NCI-H2081 treated with DMSO at 0.1 percent for 48 hours (cell line): ENCODE measurements at places on chromosomes 12 and 14.
A peak's percentile ranks its signal among the peaks of the same experiment; 100 is the strongest.

GRCh38 chr12:32952681-32953080 is 56.1 kb upstream of the PKP2 start:
- no peak for DNase-seq

DNA sequence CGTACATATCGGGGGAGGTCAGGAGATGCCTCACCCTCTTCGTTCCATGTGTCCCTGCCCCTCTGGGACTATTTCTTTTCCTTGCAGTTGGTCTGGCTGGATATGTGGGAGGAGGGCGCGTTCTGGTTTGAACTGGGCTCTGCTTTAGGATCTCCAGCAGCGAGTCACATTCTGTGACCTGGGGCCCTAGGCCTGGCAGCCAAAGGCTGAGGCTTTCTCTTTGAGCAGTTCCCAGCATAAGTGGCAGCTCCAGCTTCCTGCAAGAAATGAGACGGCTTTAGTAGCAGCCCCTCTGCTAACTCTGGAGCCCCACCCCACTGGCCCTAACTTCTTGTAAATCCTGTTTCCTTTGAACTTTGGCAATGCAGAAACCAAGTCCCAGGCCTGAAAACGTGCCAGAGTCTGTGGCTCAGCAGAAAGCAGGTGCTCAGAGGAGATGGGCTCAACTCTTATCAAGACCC is 274.8 kb downstream of the DPF3 start:
- DNase-seq = no peak

- no peak for DNase-seq
Measured at GRCh38 chr14:75113932-75114539, 12.8 kb downstream of the NEK9 start.

DNA sequence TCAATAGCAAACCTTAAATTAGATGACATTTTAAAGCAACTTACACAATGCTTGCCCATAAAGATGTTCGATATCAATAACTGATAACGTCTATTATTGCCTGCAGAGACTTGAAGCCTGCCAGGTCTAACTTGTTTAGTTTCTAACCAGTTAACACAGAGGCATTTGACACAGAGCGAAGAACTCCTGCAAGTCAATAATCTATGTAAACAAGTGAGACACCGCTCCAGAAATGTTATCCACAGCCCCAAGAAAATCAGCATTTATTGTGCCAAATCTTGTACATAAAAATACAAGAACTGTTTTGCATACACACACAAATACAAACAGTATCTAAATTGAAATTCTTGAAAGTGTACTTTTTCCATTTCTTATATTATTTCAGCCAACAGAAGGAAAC is 236.0 kb upstream of the DIO3 start:
- no peak for DNase-seq

GRCh38 chr12:32874975-32875374 is 21.6 kb downstream of the PKP2 start:
- DNase-seq = no peak

GRCh38 chr12:130186651-130187268 is 24.5 kb downstream of the FZD10 start:
- no peak for DNase-seq

GRCh38 chr14:50647753-50648152 is 20.4 kb downstream of the SAV1 start:
- no peak for DNase-seq

GRCh38 chr14:68020999-68021663 is 201.6 kb downstream of the RAD51B start:
- no peak for DNase-seq

DNA sequence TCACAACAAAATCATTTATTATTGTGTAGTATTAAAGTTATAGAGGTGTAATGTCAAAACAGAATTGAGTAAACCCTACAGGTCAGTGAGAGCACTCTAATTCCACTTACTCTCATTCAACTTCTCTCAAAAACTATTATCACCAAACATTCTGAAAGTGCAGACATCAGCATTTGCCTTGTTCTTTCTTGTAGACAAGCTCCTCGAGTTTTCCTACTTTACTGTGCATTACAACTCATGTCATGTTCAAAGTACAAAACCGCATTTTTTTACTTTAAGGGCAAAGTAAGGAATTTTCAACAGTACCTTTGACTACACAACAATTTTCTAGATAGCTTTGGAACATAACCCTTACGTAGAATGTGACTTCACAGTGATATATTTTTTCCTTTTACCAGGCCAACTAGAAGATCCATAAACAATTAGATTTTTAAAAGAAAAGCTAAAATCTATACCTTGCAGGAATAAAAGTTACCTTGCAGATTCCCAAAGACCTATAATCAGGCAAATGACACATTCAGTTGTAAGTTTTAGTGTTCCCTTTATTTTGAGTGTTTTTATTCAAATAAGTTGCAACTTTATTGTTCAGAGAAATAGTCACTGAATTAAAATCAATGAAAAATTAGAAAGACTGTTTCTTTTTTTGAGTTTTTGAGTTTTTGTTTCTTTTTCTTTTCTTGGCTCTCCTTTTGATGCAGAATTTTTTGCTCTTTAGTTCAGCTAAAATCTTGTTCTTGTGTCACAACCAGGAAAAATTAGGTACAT is 12.7 kb upstream of the USP15 start:
- no peak for DNase-seq

DNA sequence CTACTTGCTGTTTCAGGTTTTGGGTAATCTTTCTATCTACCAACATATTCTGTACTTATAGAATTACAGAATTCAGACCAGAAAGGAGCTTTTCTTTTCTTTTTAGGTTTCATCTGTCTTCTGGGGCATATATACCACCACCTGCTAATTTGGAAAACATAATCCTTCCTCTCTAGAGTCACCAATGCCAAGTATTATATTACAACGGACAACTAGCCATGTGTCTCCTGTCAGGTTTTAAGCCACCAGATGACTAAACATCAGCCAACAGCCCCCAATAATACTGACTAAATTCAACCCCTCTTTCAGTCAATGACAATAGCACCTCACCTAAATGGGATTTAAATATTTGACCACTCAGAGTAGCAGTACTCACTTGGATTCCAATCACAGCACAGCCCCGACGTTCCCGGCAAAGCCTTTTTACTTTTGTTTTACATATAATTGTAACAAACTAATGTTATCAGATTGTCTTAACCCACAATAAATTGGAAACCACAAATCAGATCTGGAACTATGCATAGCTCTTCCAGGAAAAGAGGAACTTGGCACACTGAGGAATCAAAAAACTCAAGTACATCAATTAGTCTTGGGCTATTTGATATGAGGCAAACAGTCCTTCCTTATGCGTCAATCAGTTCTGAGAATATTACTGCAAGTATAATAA is 13.5 kb downstream of the SLC11A2 start:
- DNase-seq = no peak

DNA sequence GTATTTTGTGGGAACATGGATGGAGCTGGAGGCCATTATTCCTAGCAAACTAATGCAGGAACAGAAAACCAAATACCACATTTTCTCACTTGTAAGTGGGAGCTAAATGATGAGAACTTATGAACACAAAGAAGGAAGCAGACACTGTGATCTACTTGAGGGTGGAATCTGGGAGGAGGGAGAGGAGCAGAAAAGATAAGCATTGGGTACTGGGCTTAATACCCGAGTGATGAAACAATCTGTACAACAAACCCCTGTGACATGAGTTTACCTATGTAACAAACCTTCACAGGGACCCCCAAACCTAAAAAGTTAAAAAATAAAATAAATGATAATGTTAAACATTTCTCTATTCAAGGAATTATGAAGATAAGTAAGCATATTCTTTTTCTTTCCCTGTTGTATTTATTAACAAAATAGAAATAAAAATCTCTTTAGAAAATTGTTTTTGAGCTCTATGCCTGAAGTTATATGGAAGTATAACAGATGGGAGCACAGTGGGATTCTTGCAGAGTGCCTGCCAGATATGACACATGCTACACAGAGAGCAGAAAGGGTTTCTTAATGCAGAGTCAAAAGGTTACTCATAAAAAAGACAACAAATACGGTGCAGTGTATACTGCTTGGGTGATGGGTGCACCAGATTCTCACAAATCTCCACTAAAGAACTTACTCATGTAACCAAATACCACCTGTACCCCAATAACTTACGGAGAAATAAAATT is 52.0 kb upstream of the SYNE2 start:
- DNase-seq = no peak

DNA sequence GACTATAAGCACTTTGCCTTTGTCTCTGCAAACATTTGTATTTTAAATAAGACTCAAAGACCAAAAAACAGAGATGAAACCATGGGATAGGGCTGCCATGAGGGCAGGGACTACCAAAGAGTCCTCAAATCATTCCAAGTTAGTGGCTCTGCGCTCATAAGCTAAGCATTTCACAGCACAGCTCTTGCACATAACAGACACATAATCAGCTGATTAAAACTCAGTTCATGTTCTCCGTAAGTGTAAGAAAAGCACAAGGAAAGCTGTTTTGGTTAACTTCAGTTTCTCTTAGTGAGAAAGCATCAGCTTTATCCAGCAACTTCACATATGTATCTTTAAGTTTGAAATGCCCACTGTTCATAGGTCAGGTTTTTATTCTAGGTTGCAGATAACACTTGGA is 54.9 kb downstream of the IRAK3 start:
- DNase-seq = no peak

GRCh38 chr12:41459906-41460214 is 271.7 kb downstream of the PDZRN4 start:
- DNase-seq = no peak

- no peak for DNase-seq
Measured at GRCh38 chr14:98906123-98906995, 365.6 kb downstream of the BCL11B start.

DNA sequence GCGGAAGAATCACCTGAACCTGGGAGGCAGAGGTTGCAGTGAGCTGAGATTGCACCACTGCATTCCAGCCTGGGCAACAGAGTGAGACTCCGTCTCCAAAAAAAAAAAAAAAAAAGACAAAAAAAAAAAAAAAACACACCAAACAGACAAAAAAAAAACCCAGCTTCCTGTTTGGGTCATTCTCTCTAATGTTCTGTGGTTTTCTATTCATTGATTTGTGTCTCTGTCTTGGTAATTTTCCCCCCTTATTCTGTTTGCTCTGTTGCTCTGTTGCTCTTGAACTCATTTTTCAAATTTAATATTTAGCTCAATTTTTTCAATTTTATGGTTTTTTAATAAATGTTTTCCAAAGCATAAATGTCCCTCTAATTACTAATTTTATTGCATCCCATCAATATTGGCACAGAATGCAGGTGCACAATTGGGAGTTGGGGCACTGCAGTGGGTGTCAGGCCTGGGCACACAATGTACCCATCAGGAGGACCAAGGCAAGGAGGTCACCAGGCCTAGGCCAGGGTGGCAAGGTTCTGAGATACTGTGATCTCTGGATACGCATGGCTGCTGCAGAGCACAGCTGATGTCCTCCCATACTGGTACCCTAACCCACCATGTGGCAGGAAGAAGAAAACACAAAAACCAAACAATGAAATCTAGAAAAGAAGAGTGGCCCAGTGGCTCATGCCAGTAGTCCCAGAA is 8.0 kb upstream of the GNPTAB start:
- no peak for DNase-seq

DNA sequence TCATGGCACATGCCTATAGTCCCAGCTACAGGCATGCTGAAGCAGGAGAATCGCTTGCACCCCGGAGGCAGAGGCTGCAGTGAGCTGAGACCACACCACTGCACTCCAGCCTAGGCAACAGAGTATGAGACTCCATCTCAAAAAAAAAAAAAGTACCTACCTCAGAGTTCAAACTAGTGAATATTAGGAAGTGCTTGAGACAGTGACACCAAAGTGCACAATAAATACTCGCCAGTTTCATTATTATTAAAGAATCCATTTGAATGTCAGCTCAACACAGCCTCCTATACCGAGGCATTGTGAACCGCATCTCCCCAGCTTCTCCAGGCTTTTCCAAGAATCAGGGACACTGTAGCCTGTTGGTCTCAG is 5.0 kb downstream of the GAPDH start:
- no peak for DNase-seq

- DNase-seq = no peak
Measured at GRCh38 chr12:83659321-83659720, 972.6 kb downstream of the TMTC2 start.

GRCh38 chr12:41442896-41443295 is 254.8 kb downstream of the PDZRN4 start:
- no peak for DNase-seq

- DNase-seq = no peak
Measured at GRCh38 chr12:85016413-85016812, 19.7 kb downstream of the TSPAN19 start.

GRCh38 chr14:52551696-52552062 is 626 bp downstream of the TXNDC16 start:
- DNase-seq = peak; percentile 10

- DNase-seq = no peak
Measured at GRCh38 chr12:54355104-54355815, 9.0 kb downstream of the GPR84 start.

GRCh38 chr12:104314242-104314614 is 10.7 kb downstream of the EID3 start:
- DNase-seq = no peak

DNA sequence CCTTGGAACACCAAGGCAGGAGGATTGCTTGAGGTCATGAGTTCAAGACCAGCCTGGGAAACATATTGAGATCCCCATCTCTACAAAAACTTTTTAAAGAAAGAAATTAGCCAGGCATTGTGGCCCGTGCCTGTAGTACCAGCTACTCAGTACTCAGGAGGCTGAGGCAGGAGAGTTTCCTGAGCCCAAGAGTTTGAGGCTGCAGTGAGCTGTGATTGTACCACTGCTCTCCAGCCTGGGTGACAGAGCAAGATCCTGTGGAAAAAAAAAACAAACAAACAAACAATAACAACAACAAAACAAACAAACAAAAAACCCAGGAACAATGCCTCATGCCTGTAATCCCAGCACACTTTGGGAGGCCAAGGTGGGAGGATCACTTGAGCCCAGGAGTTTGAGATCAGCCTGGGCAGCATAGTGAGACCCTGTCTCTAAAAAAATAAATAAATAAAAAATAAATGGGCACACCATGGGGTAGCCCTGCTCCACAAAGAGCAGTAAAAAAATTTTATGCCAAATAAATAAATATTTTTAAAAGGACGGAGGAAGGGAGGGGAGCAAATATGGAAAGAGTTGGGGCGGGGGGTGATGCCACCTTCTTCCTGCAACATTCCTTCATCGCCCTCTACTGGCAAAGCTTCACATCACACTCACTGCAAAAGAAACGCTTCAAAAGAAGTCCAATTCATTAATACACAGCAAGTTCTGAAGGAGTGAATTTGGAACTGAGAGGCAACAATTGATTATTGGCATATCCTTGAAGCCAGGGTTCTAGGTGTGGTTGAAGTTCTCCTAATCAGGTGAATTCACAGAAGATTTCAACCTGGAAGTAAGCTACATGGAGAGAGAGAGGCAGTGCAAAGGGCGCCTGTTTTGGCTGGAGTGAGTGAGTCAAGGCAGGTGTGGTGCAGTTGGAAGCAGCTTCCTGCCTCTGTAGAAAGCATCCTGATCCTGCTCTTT is 8.8 kb upstream of the GNPTAB start:
- no peak for DNase-seq

- DNase-seq = no peak
Measured at GRCh38 chr12:120013659-120014380, 24.8 kb downstream of the BICDL1 start.

GRCh38 chr14:99939421-99939820 is 125.8 kb upstream of the EVL start:
- no peak for DNase-seq
